NCI-H2029 treated with DMSO at 0.1 percent for 48 hours (cell line): ENCODE measurements at places on chromosomes 2 and 18.

DNA sequence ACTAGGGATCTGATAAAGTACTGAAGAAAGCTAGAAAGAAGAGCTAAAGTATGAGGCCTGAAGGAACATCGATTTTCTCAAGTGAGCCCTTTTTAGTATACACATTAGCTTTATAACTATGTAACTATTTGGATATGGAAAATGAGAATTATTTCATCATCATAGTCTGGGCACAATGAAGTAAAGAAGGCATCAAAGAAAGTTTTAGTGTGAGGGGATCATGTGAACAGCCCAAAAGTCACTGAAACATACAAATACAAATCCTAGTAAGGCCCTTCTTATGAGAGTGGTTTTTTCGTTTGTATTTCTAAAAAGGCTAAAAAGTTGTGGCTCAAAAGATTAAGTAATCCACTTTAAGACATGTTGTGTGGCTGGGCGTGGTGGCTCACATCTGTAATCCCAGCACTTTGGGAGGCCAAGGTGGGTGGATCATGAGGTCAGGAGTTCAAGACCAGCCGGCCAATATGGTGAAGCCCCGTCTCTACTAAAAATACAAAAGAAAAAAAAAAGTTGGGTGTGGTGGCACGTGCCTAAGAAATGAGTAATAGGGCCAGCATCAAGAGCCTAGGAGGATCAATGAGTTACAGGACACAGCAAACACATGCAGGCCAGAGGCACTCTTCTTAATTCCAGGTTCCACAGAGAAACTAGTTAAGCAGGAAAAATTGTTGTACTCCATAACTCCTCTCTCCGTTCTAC lies 61.9 kb downstream of the PUM2 start:
- DNase-seq, result no peak

DNA sequence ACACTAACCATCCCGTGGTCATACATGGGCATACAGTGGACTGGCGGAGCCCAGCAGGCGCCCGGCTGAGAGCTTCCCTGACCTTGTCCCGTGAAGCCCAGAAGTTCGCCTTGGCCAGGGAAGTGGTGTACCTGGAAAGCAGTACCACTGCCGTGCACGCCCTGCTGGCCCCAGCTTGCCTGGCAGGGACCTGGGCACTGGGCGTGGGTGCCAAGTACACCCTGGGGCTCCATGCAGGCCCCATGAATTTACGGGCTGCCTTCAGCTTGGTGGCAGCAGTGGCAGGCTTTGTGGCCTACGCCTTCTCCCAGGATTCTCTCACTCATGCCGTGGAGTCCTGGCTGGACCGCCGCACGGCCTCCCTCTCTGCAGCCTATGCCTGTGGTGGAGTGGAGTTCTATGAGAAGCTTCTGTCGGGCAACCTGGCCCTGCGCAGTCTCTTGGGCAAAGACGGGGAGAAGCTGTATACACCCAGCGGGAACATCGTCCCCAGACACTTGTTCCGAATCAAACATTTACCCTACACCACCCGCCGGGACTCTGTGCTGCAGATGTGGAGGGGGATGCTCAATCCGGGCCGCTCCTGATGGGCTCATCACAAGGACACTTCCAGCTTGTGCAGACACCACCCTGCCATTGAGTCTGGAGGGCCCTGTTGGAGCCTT lies 2.3 kb downstream of the TMEM177 start:
- no peak for DNase-seq

DNA sequence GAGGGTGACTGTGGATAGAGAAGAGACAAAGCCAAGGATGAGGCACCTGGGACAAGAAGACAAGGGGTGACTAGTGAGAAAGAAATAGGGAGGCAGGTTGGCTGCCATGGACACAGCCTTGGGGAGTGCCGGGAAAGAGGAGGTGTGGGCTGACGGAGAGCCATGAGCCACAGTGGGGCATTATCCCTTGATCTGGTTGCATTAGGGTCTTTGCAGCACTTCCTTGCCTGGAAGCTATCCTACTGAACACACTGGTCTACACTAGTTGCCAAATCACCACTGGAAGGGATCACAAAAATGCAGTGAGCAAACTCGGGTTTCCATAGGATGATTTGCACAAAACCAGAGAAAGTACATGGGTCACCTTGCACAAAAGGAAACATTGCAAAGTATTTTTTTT lies 27.7 kb upstream of the ASB18 start:
- no peak for DNase-seq

DNA sequence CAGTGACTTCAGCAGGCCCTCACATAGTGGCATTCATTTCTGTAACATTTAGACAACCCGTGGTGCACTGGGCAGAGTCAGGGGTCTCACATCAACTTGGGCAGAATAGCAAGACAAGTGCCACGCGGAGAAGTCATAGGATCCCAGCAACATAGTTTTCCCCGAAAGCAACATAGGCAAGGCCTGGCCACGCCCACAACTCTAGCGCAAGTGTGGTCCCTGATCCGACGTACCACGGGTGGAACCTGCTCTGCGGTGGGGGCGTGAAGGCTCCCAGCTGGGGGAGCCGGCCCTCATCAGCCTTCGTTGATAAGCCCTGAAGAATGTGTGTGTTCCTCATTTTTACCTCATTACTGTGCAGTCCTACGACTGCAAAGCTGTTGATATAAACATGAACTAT lies 261.2 kb downstream of the EIPR1 start:
- DNase-seq, result no peak

DNA sequence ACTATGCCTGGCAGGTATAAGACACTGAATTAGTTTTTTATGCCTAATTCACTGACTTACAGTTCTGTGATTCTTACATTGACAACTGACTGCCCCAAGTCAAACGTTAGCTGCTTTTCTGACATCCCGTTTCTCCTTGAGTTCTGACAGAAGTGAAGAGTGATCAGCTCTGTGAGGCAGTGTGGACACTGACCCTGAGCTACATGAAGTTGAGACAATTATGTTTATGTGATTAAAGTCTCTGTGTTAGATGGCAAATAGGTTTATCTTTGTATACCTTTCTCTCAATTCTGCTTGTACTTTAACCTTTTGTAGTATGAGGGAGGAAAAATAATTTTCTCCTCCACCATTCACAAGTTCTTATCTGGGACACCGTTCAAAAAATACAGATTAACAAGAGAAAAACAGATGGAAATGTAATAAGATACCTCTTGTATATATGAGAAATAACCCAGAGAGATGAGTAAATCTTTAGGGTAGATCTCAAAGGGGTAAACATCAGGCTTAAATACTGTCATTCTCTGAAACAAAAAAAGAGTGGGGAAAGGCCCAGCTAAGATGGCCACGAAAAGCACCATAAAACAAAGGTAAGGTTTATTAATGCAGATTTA lies 85.4 kb upstream of the B3GNT2 start:
- DNase-seq, result no peak

DNA sequence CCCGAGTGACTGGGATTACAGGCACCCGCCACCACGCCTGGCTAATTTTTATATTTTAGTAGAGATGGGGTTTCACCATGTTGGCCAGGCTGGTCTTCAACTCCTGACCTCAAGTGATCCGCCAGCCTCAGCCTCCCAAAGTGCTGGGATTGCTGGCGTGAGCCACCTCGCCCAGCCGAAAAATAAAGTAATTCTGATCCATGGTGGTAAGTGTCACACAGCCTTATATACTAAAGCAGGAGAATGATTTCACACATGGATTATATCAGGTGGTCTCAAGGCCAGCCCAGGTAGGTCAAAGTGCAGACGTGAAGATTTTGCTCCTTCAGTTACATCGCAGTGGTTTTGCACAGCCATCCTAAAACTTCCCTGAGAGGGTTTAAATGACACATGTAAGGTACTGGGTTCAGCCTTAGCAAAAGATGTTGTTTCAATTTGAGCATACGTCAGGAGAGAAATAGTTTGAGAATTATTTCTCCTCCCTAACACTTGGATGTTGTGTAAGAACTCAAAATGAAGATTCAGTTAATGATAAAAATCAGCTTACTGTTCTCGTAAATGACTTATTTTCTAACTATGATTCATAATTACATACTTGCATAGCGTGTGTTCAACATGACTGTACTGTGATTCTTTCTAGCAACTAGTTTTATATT lies 93.0 kb upstream of the SLC39A10 start:
- DNase-seq, result no peak

- DNase-seq, result no peak
Measured at GRCh38 chr2:174166261-174166660, 82.1 kb downstream of the OLA1 start.

- DNase-seq, result no peak
Measured at GRCh38 chr2:68747900-68748299, 13.3 kb downstream of the ARHGAP25 start.

DNA sequence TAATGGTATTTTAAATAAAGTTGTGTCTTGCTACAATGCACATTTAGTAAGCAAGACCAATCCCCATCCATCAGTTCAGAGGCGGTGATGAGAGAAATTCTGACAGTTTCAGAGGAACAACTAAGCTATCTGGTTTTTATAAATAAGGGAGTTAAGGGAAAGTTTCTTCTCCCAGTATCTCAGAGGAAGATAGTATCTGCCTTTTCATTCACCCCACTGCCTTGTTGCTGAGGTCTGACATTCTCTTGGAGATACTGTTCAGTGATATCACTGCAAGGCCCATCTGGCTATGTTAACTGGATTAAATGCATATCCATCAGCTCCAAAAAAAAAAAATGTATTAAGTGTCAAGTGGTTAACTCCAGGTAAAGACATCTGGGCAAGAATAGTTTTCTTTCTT lies 47.9 kb downstream of the RBMS1 start:
- DNase-seq, result no peak

DNA sequence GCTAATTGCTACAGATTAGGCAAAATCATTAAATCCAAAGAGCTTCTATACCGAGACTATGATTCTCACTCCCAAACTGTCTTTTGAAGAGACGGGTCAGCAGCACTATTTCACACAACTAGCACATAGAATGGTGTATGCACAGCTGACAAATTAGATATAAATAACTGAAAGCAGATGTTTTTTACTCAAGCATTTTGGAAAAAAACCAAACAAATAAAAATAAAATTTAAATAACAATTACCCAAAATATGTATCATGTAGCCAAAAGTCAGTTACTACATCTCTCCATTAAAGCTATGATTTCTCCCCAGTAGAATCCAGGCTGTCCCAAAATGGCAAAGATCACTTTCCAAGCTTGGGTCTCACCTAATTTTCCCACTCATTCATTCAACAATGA lies 107.9 kb downstream of the TMEM163 start:
- DNase-seq, result no peak

DNA sequence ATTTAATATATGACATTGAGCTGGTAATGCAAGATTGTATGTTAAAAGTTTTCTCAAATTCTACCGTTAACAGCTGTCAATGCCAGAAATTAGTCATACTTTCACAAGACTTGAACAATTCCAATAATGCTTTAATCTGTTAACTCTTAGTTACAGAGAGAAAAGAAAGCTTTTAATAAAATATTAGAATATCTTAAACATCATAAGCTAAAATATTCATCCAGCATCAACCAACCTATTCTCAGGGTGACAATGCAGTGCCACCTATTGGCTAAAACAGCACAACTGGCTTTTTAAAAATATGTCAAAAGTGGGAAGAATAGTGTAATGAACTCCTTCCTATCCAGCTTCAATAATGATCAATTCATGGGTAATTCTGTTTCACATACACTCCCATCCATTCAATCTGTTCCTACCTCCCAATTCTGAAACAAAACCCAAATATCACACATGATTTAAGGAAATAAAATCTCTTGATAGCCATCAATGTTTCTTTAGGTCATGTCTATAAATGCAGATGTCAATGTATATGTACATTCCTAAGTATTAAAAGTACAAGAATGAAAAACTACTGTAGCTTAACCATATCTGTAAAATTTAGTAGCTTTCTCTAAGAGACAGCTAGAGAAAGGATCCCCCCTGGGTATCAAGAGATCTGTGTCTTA lies 79.8 kb upstream of the CCDC141 start:
- no peak for DNase-seq

- DNase-seq, result no peak
Measured at GRCh38 chr18:8538935-8539334, 70.3 kb upstream of the RAB12 start.

- DNase-seq, result no peak
Measured at GRCh38 chr18:29491907-29492306, 1315.0 kb upstream of the CDH2 start.

DNA sequence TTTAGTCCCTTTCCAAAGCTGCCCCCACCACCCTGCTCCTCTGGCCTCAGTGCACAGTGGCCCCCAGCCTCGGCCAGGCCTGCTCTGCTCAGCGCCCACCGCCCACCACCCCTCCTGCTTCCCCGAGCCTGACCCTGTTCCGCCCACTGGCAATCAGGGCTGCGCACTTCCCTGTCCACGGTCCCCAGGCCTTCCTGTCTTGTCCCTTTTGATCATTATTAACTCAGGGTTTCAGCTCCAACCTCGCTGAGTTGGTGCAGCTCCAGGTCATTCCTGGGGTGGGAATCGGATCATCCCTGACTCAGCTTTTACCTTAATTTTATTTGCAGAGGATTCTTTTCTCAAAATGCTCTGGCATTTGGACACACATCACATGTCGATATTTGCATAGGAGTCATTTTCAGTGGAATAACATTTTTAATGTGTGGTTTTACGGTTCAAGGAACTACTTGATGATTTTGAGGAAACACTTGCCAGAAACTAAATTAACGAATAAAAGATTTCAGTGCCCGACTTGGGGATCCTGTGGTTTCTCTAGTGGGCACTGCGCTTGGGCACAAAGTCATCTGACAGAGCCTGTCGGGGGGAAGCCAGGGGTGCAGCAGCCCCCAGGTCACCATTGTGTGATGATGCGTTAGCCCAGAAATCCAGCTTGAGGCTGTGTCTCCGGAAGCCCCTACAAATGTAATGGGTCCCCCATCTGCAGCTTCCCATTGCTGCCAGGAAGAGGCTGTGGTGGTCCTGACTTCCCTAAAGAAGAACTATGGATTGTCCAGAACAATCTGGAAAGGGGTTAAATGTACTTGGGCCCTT lies 1.0 kb upstream of the ESPNL start:
- DNase-seq, result no peak

DNA sequence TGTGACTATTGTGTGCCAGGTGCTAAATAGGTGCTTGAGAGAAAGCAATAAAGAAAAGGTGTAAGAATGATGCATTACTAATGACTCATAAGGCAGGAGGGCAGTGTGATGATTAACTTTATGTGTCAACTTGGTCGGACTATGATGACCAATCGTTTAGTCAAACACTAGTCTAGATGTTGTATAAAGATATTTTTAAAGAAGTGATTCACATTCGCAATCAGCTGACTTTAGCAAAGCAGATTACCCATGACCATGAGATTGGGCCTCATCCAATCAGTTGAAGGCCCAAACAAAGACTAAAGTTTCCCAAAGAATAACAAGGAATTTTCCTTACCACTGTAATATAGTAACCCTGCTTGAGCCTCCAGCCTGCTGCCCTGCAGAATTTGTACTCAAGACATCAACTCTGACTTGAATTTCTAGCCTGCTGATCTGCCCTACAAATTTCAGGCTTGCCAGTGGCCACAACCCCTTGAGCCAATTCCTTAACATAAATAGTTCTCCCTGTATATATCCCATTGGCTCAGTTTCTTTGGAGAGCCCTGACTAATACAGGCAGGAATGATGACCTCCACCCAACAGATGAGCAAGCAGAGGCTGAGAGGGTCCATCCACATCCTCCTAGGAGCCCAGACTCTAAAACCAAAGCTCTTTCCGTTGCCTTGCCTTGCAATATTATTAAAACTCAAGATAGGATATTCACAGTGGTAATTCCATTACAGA lies 132.6 kb downstream of the ACTR3 start:
- DNase-seq, result no peak

GRCh38 chr2:81644189-81644588 lies 1339.6 kb upstream of the LRRTM1 start:
- no peak for DNase-seq
